ENCODE measurements at places on chromosomes 2 and 18.

DNA sequence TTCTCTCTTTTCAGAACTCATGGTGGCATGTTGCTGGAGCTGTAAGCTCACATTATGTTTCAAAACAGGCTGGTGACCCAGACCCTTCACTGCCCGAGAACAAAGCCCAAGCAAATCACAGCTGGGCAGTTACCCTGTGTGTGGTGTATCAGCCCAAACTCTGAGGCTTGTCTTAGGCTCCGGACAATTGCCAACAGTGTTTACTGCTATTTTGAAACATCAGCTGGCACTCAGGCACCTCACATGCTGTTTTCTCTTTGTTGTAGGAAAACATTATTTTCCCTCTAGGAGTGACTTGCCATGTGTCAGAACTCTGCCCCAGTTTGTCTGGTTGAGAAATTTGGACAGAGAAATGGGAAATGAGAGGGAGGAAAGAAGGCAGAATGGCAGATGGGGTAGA lies 237.6 kb upstream of the APCDD1 start:
- no peak for DNase-seq
- H3K4me1 ChIP-seq = no peaks in the 10 kb centered on the region
- peaks cover under 1% of the 10 kb centered on the region for H3K27me3 ChIP-seq
- no peaks in the 10 kb centered on the region for H3K36me3 ChIP-seq

DNA sequence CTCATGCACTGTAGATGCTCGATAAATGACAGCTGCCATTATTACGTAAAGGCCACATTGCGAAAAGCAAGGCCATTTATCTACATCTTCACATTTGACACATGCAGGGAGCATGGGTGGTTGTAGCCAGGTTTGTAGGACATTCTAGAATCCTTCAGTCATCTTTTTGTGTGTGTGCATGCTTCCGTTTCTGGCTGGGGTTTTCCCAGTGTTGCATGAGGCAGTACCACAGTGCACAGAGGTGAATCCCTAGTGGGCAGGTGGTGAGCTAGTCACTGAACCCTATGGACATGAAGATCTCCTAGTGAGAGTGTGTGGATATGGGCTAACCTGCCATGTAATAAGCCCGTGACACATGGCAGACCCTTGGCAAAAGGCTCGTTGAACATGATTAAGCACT lies 151.8 kb upstream of the SLC14A2 start:
- H3K4me3 ChIP-seq = no peak overlapping the region
- no peaks in the 10 kb centered on the region for H3K36me3 ChIP-seq
- no peaks in the 10 kb centered on the region for H3K4me1 ChIP-seq

- no peaks in the 10 kb centered on the region for H3K27me3 ChIP-seq
- DNase-seq = no peak
- peaks cover 40% of the 10 kb centered on the region for H3K4me1 ChIP-seq
- H3K27ac ChIP-seq = peak overlapping the region; percentile 98
- peak overlapping the region; percentile 98 for H3K4me3 ChIP-seq
Measured at GRCh38 chr2:131493199-131493968, 1.2 kb upstream of the MZT2A start.

DNA sequence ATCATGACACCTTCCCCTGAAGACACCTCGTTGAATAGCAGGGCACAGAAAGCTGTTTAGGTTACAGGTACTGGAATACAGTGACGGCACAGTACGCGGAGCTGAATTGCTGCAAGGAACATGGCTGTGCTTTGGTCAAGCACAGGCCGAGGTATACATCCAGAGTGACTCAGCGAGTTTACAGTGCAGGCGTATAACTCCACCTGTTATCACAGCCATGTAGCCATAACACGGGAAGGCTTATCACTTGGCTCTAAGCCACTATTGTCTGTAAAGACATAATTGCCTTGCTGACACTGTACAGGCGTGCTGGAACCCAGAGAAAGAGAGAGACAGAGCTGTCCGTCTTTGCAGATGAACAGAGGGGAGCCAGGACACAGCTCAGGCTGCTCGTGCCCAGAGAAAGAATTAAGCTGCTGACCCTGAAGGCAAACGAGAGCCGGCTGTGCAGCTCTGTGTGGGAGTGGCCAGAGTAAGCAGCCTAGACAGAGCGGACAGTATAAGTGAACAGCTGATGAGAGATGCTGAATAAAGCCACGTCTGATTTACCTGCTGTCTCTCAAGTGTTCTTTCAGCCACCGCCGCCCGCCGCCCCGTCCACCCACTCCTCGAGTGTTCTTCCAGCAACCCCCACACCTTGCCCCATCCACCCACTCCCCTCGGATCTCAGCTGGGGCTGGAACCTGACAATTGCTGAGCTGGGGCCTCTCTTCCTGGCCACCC lies 87.3 kb upstream of the PPP1CB start:
- no peak overlapping the region for H3K27ac ChIP-seq
- DNase-seq = no peak
- no peaks in the 10 kb centered on the region for H3K36me3 ChIP-seq

DNA sequence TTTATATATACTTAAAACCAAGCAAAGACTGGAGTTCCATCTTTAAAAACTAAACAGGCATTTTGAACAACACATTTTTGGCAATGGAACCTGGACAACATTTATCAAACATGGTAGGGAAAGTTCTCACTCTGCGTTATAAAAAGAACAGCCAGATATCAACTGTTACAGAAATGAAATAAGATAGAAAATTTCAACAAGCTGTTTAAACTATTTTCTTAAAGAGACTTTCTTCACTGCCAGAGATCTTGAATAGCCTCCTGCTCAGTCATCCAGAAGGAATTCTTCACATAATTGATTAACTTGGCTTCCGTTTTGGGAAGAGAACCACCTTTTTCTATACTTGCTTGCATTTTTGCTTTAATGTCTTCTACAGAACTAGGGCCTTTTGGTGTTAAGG lies 166.0 kb upstream of the PIK3C3 start:
- no peaks in the 10 kb centered on the region for H3K36me3 ChIP-seq
- no peak overlapping the region for H3K27ac ChIP-seq
- H3K27me3 ChIP-seq = peaks cover 3% of the 10 kb centered on the region

DNA sequence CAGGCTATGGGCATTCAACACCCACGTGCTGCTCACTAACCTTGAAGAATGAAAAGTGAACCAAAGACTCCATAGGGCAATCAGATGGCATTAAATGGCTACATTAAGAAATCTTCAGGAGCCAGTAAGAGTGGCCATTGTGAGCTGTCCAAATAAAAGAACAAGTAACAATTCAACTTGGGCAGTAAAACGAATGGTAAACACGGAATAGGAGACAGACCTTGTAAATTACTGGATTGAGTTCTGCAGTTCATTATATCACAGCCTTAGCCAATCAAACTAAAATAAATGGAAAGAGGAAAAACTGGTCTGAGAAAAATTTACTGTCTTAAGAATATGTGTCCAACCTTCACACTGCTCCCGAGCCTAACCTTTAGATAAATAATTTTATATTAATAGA lies 306.5 kb upstream of the ZNF521 start:
- H3K27me3 ChIP-seq = peaks cover 5% of the 10 kb centered on the region
- no peak overlapping the region for H3K4me3 ChIP-seq
- H3K36me3 ChIP-seq = no peaks in the 10 kb centered on the region
- H3K27ac ChIP-seq = no peak overlapping the region
- no peaks in the 10 kb centered on the region for H3K4me1 ChIP-seq
- no peak for DNase-seq
